NCI-H1930 (cell line): ENCODE measurements at places on chromosomes 6 and 20.

DNA sequence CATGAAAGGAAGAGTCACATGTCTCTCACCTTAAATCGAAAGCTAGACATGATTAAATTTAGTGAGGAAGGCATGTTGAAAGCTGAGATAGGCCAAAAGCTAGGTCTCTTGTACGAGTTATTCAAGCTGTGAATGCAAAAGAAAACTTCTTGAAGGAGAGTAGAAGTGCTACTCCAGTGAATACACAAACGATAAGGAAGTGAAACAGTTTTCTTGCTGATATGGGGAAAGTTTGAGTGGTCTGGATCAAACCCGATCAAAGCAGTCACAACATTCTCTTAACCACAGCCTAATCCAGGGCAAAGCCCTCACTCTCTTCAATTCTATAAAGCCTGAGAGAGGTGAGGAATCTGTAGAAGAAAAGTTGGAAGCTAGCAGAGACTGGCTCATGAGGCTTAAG, 1.9 kb upstream of the TPD52L1 start:
- DNase-seq = no peak

DNA sequence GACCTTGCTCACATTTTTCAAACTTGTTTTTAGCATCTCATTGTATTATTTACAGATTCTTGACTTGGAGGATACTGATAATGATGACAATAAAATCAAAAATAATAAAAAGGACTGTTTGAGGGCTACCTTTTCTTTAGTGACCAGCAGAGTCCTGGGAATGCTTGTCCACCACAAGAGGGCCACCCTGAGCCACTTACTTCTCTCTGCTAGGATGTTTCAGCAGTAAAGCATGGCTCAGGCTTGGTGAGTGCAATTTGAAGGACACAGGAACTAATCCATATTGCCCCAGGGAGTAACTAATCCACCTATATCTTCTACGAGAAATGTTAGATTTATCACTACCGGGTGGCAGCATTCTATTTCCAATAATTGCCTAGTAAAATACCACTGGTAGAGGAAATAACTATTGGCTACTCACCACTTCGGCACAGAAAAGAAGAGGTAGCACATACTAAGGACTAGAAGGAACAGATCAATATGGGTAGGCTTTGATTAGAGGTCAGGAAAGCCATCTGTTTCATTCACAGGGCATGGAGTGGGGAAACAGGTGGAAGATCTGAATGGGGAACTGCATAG, 5.8 kb upstream of the KIAA0408 start:
- peak; percentile 8 for DNase-seq

GRCh38 chr6:149079911-149080491, 237.5 kb upstream of the TAB2 start:
- no peak for DNase-seq

DNA sequence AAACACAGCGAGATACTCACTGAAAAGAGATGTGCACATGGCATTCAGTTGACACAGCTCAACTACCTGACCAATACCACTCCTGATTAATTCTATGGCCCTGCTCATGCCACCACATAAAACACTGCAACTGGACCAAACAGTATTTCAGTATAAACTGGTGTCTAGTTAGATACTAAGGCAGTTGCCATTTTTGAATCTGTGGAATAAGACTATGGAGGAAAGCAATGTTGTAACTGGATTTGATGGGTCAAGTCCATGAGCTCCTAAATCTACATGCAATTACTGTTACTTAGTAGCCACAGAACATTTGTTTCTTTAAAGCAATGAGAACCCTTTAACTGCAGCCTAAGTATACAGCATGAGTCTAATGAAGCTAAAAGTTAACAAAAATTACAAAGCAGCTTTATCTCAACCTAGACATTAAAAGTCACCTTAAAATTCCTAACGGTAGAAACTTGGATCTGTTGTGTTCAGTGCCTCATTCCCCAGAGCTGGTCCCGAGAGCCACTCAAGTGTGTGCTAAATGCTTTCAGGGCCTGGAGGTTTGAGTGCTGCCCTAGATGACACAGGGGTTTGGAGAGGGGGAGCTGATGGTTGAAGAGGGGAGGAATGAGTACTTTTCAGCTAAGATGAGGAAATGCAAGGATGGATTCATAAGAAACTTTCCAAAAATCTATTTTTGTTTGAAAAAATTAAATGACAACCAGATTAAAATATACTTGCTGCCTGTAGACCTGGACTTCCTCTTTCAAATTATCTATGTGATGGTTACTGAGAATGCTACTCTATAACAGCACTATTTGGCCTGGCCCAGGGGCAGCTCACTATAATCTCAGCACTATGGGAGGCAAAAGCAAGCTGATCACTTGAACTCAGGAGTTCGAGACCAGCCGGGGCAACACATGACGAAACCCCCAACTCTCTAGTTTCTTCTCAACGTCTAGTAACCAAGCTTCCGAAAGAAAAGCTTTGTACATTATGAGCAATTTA, 15.6 kb downstream of the SNX5 start:
- DNase-seq = no peak

- DNase-seq = no peak
These were observed 3.4 kb downstream of the LY86 start for GRCh38 chr6:6591778-6592465.

- DNase-seq = peak; percentile 10
These were observed 41.0 kb upstream of the SIRPA start for GRCh38 chr20:1854246-1854645.

DNA sequence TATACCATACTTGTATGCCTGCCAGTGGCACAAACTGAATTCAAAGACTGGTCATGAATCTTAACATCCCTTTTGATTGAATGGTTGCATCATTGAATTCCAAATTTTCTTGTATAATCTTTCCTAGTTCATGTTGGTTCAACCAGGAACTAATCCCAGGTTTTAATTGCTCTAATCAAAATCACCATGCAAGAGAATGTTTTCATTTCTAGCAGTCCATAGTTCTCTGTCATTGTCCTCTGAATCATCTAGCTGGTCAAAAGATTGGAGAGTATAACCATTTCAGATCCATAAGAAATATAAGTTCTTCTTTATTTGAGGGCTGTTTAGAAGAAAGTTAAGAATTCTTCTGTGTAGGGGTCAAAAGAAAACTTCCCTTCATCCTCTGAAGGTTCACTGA, 57.2 kb downstream of the ZNF292 start:
- no peak for DNase-seq

- no peak for DNase-seq
These were observed 19.3 kb upstream of the WFDC2 start for GRCh38 chr20:45450097-45450818.

GRCh38 chr20:16360668-16361067, 212.6 kb downstream of the KIF16B start:
- no peak for DNase-seq

DNA sequence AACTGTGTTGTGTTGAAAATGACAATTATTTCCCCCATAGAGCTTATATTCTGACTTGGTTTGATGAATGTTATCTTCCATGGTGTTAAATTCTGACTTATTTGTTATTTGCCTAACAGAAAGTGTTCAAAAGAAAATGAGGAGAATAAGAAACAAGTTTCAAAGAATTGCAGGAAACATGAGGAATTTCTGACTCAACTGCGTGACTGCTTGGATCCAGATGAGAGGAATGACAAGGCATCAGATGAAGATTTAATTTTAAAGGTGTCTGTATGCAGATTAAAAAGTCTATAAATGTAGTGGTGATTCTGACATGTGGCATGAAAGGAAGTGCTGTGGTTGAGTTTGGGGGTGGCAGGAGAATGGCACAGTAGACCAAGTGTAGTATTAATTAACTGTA, 50.6 kb downstream of the CCDC170 start:
- no peak for DNase-seq

- DNase-seq = no peak
These were observed 58.2 kb upstream of the VGLL2 start for GRCh38 chr6:117206944-117207687.

GRCh38 chr6:24583463-24584381, 62.3 kb downstream of the KIAA0319 start:
- DNase-seq = peak; percentile 75

GRCh38 chr6:143620447-143620846, 57.3 kb upstream of the PHACTR2 start:
- DNase-seq = no peak

GRCh38 chr6:2862712-2863181, 21.1 kb upstream of the SERPINB1 start:
- DNase-seq = no peak

- no peak for DNase-seq
These were observed 81.5 kb downstream of the RREB1 start for GRCh38 chr6:7189101-7189758.

- DNase-seq = no peak
These were observed 42.3 kb upstream of the ATXN1 start for GRCh38 chr6:16803294-16804200.

DNA sequence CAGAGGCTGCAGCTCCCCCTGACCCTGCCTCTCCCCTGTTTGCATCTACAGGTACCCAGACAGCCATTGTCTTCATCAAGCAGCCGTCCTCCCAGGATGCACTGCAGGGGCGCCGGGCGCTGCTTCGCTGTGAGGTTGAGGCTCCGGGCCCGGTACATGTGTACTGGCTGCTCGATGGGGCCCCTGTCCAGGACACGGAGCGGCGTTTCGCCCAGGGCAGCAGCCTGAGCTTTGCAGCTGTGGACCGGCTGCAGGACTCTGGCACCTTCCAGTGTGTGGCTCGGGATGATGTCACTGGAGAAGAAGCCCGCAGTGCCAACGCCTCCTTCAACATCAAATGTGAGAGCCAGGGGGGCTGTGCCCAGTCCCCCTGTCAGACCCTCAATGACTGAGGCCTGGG, 42.1 kb upstream of the SRF start:
- DNase-seq = no peak

DNA sequence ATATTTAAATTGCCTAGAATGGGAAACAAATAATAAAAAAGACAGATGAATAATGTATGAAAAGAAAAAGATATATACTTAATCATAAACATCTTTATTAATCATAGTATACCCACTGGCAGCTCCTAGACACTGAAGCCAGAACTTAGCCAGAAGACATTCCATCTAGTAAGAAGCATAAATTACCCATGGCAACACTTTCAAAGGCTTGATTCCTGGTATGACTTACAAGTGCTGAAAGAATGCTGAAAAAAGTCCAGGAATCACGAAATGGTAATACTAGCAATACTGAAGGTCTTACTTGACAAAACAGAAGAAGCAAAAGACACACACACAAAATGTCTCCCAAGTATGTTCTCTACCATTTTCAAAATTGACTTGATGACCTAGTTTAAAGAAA, 38.0 kb downstream of the RWDD2A start:
- DNase-seq = no peak
